Trophoblast cell (in vitro differentiated cells and primary cell): ENCODE measurements at places on chromosomes 5 and 9.

DNA sequence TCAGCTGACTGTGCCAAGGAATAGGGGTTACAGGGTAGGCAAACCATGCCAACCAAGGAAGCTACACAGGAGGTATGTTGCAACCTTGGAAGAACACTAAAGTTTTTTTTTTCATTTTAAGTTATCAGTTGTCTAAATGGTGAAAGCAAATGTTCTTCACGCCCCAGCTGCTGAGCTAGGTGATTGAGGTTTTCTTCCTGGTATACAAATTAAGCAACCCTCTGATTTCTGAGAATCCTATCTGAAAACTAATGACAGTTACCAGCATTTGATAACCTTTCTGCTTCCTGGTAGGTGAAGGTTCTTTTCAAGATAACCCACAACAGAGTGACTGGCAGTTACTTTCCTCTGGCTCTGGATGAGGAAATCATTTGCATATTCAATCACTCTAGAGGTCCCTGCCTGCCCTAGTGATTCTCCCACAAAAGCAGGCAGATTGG lies 194.9 kb downstream of the ATP10B start:
- no peak for DNase-seq

DNA sequence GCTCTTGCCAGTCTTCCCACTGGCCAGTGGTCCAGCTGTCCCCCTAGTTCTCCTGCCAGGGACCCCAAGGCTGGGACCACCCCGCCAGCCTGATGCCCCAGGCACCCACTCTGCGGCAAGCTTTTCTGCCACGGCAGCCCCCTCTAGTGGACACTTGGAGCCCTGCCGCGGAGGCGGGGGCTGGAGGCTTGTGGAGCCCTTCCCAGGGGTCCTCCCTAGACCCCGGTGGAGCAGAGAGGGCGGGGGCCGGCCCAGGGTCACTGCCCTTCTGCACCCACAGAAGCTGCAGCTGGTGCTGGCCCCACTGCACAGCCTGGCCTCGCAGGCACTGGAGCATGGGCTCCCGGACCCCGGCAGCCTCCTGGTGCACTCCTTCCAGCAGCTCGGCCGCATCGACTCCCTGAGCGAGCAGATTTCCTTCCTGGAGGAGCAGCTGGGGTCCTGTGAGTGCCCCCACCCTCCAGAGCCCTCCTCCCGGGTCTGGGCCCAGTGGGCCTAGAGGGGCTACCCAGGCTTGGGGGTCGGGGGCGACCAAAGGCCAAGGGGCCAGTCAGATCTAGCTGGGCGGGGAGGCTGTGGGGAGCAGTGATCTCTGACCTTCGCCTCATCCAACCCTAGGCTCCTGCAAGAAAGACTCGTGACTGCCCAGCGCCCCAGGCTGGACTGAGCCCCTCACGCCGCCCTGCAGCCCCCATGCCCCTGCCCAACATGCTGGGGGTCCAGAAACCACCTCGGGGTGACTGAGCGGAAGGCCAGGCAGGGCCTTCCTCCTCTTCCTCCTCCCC lies 9.1 kb downstream of the EGFL7 start:
- DNase-seq: no peak

DNA sequence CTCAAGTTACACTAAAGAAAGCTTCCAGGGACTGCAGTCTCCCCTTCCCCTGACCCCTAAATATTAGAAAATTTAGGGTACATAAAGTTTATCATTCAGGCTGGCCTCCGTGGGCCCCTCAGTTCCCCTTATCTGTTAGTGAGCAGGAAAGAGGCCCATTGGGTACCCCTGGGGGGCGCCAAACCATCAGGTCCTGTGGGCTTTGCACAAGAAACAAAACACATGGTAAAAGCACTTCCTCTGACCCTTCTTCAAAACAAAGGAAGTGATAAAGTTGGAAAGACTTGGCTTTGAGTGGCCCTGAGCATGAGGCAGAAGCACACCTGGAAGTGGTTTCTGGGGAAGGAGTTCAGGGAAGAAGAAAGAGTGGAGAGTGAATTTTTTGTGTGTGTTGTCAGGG lies 213.0 kb downstream of the SMARCA2 start:
- no peak for DNase-seq

DNA sequence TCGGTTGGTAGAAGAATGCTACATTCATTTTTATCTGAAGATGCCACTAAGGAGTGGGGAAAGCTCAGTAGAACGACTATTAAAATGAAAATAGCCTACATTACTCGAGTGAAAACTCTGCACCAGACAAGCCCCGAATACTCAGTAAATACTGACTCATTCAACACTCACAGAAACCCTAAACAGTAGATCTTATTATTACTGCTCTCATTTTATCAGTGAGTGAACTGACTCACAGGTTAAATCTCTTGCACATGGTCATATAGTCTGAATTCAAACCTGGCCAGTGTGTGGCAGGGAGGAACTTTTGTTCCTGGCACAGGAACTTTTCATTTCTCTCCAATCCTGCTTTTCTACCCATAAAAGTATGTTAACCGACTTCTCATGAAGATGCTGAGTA lies 9.6 kb upstream of the PAPPA start:
- no peak for DNase-seq

DNA sequence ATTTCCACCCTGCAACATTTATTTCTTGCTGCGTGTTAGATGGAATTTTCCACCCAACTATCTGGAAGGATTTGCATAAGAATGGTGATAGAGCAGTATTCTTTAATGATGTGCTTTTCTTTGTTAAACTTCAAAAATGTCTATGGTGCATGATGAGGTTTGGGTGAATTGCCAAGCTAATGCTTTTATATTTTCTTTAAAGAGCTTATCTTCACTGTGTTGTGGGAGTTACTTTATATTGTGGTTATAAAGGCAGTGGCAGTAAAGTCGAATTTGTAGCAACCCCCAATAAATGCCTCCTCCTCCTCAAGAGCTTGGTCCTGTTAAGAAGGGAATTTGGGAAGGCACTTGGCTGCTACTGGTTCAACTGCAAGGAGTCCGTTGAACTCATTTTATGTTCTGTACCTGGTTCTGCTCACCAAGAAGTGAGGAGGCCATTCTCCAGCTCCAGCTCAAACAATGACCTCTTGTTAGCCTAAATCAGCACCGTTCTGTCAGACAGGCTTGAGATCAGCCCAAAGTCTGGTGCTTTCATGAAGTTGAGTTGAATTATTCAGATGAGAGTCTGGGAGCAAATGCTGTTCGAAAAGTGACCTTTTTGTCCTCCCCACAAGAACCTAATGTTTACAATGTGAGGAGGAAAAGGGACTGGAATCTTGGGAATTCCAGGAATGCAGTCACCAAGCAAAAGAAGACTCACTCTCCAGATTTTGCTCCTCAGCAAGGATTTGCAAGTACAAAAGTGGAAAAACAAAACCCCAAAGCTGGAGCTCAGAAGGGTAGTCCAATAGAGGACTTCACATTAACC lies 217.0 kb downstream of the TMEM38B start:
- no peak for DNase-seq

DNA sequence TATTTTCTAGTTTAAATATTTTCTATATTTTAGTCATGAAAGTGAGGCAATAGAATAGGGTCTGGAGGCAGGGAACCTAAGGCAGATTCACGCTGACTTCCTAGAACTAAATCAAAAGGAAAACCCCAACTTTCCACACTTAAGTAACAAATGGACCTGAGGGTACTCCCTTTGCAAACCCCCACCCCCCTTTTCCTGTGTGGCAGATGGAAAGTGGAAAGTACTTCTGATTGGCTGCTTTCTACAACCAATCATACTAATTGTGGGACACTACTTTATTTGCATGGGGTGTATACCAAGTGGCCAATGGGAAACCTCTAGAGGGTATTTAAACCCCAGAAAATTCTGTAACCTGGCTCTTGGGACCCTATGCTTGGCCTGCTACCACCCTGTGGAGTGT lies 4.8 kb upstream of the CENPH start:
- no peak for DNase-seq
